ENCODE measurements at places on chromosomes 5 and 9.
A peak's percentile ranks its signal among the peaks of the same experiment; 100 is the strongest.

GRCh38 chr5:42436051-42436450, 12.8 kb downstream of the GHR start:
- DNase-seq, result no peak

DNA sequence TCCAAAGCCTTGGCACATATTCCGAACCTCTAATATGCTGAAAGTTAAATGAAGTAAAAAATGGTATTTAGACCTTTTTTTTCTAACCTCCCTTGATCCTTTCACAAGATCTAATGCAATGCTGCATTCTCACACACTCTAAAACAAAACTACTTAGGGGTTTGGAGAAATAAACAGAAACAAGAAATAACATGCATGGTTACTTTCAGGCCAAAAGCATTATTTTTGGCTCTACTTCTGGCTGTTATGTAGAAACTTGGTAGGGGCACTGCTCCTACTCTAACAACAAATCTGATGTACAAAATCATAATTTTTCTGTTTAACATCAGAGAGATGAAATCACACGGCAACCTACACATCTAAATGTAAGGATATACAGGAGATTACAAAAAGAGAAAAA, 51.2 kb downstream of the CHD1 start:
- DNase-seq, result no peak

DNA sequence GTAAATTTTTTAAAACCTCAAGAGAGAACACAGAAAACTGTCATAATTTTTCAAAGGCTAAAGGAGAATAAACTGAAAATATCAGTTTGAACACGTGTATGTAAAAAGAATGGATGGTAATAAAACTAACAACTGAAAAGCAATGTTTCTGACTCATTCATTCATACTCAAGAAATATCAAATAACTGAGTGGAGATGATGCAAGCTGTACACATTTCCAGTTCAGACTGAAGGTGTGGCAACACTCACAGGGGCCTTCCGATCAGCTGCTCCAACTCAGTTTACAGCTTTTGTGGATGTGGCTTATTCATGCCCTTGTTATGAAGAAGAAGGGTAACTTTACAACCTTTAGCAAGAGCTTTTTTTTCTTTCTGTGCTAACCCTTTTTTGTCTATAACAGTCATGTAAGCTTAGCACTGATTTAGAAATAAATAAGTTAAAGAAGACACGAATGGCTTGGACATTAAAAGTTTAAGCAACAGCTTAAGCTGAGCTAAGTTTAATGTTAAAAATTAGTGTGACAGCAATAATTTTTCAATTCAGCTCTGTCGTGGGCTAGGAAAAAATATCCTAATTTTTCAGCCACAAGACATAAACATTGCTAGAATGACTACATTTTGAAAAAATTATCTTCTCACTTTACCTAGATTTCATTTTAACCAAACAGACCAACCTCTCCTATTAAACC, 453.5 kb downstream of the RAB3C start:
- DNase-seq, result peak; percentile 70

DNA sequence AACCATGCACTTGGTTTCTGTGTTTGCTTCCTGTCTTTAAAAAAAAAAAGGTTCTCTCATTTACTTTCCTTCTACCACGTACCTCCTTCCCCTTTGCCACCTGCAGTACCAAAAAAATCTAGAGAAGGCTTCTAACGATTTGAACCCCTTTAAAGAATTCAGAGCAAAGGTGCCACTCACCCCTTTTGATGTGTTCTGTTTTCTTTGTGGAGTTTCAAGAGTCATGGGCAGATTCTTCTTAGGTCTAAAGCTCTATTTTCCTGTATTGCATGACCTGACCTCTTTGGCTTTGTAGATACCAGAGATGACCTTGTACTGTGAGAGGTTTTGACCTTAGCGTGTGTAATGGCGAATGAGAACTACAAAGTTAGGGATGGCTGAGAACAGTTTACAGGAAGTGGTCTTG, 29.0 kb downstream of the TXNDC8 start:
- no peak for DNase-seq

DNA sequence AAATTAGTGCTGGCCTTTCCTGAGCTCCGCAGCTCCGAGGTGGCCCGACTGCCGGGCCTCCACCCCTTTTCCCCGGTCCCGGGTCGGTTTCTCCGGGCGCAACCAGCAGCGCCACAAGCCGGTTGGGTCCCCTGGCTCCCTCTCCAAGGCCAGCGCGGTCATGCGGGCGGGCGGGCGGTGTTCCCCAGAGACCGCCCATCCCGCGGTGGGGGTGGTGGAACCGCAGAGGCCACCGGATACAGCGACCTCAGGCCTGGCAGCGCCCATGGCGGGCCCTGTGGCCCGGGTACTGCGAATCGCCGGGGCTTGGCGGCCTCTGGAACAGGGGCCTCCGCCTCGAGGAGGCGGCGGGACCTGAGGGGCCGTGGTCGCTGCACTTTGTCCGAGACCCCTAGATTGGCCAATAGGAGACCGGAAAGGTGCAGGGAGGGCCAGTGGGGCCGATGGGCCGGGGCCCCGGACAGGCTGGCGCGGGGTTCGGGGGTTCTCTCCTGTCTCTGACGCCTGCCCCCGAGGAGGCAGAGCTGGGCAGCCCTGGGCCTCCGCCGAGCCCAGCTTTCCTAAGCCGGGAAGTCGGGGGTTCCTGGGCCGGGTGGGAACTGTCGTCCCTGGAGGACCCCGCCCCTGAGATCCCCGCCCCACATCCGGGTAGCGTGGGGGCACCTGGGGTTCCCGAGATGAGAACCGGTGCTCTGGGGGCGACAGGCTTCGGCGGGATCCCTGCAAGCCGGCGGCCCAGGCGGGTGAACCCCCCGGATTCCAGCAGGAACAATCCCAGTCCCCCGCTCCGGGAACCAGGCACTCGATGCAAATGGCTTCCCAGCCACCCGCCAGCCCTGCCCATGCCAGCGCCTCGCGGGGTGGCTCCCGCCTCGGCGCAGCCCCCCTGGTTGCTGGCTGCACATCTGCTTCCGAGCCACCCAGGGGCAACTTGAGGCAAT, 293.9 kb downstream of the ZSWIM6 start:
- peak; percentile 26 for DNase-seq

GRCh38 chr5:42779083-42779482, 22.5 kb downstream of the CCDC152 start:
- DNase-seq, result no peak

- no peak for DNase-seq
These were observed 34.5 kb downstream of the FNBP1 start for GRCh38 chr9:130008538-130008937.

GRCh38 chr5:94081088-94081487, 339.7 kb upstream of the POU5F2 start:
- no peak for DNase-seq

DNA sequence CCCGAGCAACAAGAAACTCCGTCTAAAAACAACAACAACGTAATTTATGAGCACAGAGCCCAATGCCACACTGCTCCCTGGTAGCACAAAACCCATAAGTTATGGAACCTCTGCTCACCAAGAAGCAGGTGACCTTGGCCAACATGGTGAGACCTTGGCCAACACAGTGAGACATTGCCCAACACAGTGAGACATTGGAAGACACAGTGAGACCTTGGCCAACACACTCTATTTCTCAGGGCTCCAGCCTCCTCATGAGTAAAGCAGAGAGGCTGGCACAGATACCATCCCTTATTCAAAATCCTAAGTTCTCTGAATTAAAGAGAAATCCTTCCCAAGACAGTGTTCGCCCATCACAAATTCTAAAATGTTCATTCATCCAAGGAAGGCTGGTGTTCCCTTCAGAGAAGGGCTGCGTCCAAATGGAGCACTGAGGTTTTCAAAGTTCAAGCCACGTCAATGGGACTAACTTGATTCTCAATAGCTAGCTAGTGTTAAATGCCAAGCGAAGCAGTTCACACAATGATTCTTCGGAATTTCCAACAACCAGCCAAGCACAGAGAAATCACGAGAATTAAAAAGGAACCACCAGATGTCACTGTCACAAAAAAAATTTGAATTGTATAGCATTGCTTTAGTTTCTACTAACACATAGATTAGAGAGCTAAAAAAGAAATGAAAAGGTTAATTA, 29.5 kb downstream of the TTC39B start:
- DNase-seq, result peak; percentile 64

DNA sequence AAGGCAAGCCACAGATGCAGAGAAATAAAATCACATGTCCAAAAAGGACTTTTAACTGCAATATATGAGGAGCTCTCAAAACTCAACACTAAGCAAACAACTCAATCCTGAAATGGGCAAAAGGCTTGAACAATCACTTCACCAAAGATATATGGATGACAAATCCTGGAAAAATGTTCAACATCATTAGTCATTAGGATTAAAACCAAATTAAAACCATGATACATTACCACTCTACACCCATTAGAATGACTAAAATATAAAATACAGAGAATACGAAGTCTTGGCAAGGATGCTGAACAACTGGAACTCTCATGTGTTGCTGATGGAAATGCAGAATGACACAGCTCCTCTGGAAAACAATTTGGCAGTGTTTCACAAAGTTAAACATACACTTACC, 277.4 kb downstream of the TLE1 start:
- DNase-seq, result no peak

DNA sequence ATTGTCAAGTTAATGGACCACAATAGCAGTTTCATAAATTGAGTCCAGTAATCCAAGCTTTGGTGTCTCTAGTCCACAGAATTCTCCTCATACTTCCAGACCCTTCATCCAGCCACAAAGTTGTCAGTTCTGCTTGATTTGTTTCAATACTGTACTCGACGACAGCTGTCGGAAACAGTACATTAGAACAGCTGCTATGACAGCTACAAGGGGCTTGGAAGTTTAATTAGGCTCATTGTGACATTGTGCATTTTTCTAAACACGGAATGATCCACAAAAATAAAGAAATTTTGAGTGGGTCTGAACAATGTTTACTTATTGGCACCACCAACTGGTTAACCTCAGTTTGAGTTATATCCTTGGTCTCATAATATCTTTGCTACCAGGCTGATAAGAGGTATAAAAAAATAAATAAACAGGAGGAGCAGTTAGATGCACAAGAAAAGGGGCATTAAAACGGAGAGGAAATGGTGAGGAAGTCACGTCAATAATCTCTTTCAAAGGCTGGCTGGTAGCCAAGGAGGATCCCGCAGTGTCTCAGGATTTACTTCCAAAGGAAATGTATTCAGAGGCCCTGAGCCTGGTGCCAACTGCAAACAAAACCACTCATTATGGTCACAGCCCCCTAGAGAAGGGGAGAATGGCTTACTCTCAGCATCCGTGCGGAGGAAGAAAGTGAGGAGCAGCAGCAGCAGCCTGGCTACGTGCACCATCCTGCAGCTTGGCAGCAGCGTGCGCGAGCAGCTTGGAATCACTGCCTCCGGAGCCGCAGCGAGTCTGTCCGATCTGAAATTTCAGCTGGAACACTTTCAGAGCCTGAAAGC, 933.8 kb upstream of the DMAC1 start:
- no peak for DNase-seq

GRCh38 chr9:91927922-91928510, 22.0 kb downstream of the ROR2 start:
- no peak for DNase-seq

Measured in OCI-M1 (cell line).